ENCODE measurements at places on chromosomes 7 and 10.

DNA sequence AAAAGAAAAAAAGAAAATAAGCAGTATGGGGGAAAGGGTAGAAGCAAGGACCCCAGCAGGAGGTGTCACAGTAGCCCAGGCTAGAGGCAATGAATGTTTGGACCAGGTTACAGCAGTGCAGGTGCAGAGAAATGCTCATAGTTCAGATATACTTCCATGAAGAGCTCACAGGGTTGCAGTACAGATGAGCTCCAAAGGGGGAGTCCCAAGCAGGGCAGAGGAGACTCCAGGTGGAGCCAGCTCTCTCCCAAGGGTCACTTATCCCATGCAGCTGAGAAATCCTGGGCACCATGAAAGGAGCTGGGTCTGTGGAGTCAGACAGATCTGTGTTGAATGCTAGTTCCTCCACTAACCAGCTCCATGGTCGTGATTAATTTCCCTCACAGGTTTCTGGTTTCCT lies 174.9 kb downstream of the C7orf25 start:
- DNase-seq: no peak

GRCh38 chr10:6017781-6018354 lies 40.5 kb upstream of the IL15RA start:
- no peak for DNase-seq

- DNase-seq: no peak
Observed at GRCh38 chr7:151423936-151424335, 14.1 kb upstream of the WDR86 start.

GRCh38 chr7:132105096-132105495 lies 471.2 kb downstream of the PLXNA4 start:
- DNase-seq: no peak

DNA sequence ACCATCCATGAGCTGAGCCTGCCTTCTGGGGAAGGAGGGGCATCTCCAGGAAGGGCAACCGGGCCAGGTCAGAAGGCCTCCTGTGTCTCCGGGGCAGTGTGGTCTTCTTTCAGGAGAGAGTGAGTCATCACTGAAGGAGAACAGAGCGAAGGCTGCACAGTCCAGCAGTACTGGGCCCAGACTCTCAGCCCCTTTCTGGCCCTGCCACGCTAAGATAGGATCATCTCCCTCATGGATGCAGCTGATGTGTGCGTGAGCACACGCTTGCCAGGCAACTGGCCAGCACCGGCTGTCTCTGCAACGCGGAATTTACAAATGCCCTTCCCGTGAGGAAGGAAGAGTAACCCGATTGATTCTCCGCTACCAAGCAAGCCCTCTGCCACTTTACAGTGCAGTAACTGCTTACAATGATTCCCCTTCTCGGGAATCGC lies 328.2 kb downstream of the TNS3 start:
- DNase-seq: peak; percentile 24

DNA sequence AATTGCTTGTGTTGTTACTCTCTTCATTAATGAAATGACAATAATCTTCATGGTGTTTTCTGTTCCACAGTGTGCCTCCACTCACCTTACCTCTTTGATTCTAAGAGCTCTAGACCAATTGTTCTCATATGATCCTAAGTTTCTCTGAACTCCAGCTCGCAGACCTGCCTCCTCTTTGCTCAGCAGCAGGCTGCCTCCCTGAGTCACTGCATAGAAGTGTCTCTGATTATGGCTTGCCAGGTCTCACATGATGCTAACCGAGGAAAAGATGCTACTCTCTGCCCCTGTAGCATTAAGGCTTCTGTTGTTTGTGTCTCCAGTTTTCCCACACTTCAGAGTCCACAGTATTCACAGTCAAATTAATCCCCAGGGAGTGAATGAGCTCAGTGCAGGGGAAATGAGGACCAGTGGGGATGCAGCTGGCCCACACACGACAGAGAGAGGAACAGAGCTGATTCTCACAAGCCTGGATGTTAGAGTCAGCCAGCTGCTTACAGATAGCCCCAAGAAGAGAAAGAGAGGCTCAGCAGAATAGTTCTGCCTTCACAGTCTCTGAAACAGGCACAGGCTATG lies 145.9 kb upstream of the EGR2 start:
- DNase-seq: no peak

DNA sequence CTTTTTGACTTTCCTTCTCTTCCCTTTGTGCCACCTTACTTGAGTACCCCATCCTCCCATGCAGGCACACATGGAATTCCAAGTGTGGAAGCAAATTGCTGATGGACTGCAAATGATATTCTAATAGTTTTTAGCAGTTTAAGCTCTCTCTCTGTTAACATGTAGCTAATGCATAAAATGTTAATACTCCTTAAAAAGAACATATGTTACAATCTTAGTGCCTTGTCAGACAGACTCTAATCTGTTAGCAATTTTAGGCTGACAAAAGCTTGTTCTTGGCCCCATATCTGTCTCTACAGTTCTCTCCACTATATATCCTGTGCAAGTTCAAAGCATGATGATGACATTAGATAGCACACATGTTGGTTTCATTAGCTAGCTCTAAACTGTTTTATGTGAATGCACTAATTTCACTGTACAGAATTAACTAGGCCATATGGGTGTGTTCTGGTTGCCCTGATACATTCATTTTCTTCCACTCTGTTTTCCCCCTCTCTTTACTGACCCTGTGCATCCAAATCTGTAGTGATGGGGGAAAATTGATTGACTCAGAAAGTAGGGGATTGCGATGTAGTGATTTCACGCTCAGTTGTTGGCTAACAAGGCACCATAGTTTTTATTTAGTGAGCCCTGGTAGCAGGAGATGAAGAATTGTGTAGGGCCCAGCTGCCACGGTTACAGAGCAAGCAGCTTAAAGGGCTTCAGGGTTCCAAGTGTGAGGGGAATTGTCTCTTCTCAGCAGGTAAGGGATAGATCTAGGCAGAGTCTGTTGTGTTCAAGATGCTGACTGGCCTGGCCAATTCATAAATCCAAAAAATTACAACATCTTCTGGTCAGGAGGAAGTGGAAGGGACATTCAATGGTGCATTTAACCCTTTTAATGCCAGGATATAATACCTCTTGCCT lies 114.6 kb upstream of the FZD1 start:
- no peak for DNase-seq

- no peak for DNase-seq
Observed at GRCh38 chr7:70416986-70417655, 714.8 kb upstream of the GALNT17 start.

DNA sequence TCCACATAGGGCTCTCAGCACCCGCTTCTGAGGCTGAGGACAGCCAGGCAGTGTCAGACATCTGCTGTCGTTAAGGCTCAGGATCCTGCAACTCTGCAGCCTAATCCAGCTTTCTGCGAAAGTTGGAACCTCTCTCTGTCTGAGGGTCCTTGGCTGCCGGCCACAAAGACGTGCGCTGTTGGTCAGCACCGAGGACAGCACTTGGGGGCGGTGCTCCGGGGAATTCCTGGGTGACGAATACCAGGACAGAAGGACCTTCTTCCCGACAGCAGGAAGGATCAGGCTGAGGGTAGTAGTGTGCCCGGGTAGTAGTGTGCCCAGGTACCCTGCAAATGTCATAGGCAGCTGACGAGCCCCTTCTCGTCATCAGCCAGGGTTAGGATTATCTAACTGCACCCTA lies 16.0 kb upstream of the RASGEF1A start:
- DNase-seq: peak; percentile 33

GRCh38 chr10:127280446-127280845 lies 84.1 kb upstream of the INSYN2A start:
- DNase-seq: no peak

GRCh38 chr7:150879345-150879744 lies 27.0 kb downstream of the AOC1 start:
- DNase-seq: peak; percentile 11

GRCh38 chr10:49534670-49535381 lies 4.1 kb downstream of the ERCC6 start:
- peak; percentile 55 for DNase-seq

DNA sequence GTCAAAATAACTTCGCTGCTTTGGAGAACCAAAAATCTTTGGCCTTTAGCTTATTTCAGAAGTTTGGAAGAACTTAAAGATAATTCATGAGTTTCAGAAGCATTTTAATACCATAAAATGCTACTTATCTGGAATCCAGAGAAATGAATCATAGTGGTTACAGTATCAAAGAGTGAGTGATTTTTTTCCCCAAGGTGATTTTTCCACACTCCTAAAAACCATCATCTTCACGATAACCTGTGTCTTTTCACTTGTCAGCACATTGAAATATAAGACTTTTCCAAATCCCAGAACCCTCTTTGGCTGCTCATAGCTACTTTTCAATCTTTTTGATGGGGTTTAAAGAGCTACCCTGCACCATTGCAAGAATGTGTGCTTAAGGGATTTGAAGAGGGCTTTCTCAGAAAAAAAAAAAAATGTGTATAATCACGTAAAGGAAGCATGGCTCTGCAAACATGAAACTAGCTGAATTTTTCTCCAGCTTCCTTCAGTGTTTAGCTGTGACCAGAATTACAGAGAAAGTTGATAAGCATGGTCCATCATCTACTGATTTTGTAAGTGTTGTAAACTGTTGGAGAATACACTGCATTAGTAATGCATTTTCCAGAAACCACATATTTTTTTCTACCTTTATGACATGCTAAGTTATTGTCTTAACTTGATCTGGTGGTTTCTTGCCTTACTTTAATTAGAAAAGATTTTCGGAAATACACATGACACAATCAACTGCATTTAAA lies 134.9 kb downstream of the BICC1 start:
- DNase-seq: peak; percentile 81

DNA sequence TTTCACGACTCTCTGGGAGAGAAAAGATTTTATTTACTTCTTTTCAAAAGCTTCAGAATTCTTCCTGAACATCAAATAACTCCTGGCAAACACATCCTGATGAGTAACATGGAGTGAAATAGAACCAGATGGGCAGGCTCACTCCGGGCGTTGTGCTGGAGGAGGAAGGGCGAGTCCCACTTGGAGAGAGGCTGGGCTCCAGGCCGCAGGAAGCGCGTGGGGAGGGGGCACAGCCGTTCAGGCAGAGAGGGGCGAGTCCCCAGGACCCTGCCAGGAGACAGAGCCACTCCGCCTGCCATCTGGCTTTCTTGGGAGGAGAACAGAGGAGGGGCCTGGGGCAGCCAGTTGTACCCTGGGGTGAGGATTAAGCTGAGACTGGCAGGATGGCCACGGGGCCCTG lies 265.9 kb upstream of the ZMIZ1 start:
- no peak for DNase-seq

DNA sequence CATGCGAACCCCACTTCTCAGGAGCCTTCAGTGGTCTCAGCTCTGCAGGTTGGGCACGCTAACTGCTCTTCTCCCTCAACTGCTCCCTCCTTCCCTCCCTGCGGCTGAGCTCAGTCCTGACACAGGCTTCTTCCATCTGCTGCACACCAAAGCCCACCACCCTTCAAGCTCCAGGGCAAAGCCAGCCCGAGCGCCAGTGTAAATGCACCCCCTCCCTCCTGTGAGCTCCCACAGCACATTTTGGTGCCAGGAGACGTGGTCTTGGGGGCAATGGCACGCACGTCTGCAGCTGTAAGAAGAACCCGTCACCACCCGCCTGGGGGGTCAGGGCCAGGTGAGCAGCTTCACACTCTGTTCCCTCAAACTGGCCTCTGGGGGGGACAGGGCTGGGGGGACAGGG lies 15.9 kb downstream of the VIPR2 start:
- no peak for DNase-seq

DNA sequence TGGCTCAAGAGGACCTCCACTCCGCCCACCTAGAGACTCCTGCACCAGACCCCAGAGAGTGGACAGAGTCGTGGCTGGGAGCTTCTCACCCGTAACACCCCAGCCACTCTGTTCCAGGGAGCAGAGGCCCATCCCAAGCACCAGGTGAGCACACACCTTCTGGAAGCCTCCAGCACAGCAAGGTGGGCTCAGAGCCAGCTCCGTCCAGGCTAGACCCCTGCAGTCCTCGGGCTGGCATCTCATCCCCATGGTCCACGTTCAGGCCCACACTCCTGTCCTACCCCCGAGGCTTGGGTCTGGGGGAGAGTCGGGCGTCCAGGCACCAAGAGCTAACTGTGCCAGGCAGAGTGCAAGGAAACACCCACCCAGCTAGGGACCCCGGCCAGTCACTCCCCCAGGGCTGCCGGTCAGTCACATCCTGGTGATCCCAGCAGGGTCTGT lies 13.2 kb downstream of the PDGFA start:
- DNase-seq: no peak

DNA sequence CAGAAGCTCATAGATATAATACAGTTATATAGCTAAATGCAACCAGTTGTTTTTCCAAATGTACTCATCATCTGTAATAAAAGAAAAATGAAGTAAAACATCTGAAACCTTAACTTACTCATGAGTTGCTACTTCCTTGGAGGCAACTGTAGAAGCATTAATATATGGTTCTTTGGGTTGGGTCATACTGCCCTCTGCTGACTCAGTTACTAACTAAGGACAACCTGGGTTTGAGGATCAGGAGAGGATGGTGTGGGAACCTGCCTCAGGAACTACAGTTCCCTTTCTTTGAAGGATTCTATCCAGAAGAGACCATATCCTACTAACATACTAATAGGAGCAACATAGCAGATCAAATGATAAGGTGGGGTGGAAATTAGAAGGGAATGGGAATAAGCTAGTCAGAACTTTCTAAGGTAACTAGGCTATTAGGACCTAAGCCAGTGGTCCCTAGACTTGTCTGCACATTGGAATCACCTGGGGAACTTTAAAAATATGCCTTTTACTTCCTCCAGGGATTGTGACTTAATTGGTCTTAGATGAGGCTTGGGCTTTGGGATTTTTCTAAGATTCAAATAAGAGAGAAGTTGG lies 20.7 kb downstream of the COX15 start:
- DNase-seq: peak; percentile 34

DNA sequence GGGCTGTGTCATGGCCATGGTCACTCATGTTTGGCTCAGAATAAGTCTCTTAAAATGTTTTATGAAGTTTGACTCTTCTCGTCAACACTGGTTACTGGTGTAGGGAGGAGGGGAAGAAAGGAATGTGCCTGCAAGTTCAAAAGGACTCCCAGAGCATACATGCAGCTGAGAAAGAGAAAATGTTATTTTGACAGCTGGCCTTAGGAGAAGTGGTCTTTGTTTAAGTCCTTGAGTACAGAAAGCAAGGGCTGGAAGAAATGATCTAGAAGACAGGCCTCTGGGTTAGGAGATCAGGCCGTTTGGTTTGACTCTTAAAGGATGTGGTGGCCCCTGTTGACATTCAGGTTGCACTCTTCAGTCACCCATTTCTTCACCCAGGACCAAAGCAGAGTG lies 245.5 kb downstream of the REEP3 start:
- DNase-seq: no peak

DNA sequence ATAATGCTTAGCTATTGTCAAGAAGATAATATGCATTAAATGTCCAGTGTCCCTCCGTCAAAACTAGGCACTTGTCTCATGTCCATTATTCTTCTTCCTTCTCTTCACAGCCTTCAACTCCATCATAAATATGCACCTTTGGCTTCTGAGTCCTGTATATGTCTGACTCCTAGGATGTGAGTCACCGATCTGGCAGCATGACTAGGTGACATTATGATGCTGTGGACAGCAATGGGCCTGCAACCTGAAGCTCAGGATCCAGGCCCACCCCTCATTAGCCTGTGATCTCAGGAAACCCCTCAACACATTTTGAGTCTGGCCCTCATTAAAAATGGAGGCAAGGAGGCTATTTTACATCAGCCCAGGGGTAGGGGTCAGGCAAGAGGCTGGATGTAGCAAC lies 362.5 kb upstream of the ZMIZ1 start:
- peak; percentile 7 for DNase-seq
